ENCODE measurements at places on chromosomes 5 and 9.

DNA sequence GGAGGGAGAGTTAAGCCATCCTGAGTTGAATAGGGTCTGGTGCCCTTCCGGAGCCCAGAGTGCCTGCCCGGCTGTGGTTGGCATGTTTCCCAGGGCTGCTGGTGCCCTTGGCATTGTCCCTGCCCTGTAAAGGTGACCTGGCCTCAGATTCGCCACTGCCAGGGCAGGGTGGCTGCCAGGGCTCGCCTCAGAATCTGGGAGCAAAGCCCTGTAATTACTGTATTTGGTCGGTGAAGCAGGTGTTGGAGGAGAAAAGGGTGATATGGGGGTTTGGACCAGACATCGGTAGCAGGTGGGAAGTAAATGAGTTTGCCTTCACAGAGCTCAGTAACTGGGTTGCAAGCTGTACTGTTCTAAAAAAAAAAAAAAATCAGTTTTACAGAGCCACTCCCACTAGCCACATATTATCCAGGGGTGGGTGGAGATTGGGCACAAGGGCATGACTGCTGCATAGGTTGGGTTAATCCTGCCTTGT lies 47.6 kb downstream of the RGS3 start:
- DNase-seq = peak; percentile 73
- peaks cover 22% of the 10 kb centered on the region for H3K4me1 ChIP-seq
- H3K36me3 ChIP-seq = no peaks in the 10 kb centered on the region
- H3K27me3 ChIP-seq = no peaks in the 10 kb centered on the region
- H3K4me3 ChIP-seq = no peak overlapping the region
- no peak overlapping the region for H3K27ac ChIP-seq

DNA sequence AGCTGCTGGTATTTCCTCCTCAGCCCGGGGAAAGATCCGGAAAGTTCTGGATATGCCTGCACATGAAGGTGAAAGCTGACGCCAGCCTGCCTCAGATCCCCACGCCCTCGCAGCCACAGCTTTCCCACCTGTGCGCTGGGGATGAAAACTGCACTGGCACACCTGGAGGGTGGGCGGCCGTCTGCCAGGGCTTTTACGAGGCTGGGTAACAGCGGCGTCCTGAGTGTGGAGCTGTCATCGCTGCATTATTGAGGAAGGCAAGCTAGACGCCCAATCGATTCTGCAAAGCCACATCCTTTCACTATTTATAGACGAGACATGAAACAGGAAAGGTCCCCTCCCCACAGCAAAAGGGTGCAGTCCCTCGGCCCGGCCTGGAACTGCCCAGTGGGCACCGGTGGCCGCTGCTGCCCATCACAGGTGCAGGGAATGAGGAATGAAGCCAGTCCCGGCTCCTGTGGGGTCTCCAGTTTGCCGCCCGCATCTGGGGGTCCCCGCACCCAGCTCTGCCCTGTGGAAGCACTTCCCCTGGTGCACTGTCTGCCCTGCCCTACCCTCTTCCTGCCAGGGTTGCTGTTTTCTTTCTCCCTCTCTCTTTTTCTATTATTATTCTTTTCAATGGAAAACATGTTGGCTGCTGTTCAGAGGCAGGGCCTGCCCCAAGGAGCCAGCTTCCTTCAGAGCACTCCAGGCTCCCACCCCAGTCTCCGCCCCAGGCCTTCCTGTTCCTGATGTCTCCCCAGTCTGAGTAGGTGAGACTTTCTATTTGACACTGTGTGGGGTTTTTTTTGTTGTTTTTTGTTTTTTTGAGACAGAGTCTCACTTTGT lies 7.0 kb downstream of the NOTCH1 start:
- peaks cover 6% of the 10 kb centered on the region for H3K36me3 ChIP-seq
- no peak overlapping the region for H3K27ac ChIP-seq
- H3K4me3 ChIP-seq = no peak overlapping the region
- no peaks in the 10 kb centered on the region for H3K27me3 ChIP-seq
- no peak for DNase-seq

GRCh38 chr5:42520203-42520602 lies 97.0 kb downstream of the GHR start:
- no peaks in the 10 kb centered on the region for H3K4me1 ChIP-seq
- H3K27ac ChIP-seq = no peak overlapping the region
- no peak for DNase-seq
- no peak overlapping the region for H3K4me3 ChIP-seq

- H3K36me3 ChIP-seq = no peaks in the 10 kb centered on the region
- DNase-seq = no peak
- H3K4me3 ChIP-seq = no peak overlapping the region
- no peaks in the 10 kb centered on the region for H3K27me3 ChIP-seq
Observed at GRCh38 chr5:14983666-14984441, 112.3 kb upstream of the ANKH start.

DNA sequence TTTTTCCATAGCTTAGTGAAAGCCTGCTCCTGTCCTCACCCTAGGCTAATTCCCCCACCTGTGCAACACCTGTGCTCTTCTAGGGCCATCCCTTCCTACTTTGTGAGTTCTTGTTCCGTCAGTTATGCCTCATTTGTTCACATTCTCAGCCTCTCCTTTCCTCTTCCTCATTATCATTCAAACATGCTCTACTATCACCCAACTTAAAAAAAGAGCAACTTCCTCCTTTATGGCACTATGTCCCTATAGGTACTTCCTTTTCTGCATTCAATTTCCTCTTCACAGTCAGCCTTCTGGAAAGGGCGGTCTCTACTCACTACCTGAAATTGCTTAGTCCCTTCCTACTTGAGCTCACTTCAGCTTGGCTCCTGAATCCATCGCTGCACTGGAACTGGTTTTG lies 111.8 kb upstream of the LHFPL2 start:
- H3K27me3 ChIP-seq = no peaks in the 10 kb centered on the region
- H3K27ac ChIP-seq = no peak overlapping the region
- H3K36me3 ChIP-seq = no peaks in the 10 kb centered on the region
- H3K4me1 ChIP-seq = no peaks in the 10 kb centered on the region
- no peak for DNase-seq

- no peaks in the 10 kb centered on the region for H3K36me3 ChIP-seq
- DNase-seq = peak; percentile 6
- H3K27ac ChIP-seq = no peak overlapping the region
- H3K4me3 ChIP-seq = no peak overlapping the region
Observed at GRCh38 chr9:93824386-93825294, 130.5 kb downstream of the BARX1 start.

- H3K4me3 ChIP-seq = no peak overlapping the region
- H3K4me1 ChIP-seq = no peaks in the 10 kb centered on the region
- H3K27me3 ChIP-seq = no peaks in the 10 kb centered on the region
Observed at GRCh38 chr9:17246770-17247169, 111.9 kb downstream of the CNTLN start.

- H3K36me3 ChIP-seq = no peaks in the 10 kb centered on the region
- no peak overlapping the region for H3K4me3 ChIP-seq
- no peaks in the 10 kb centered on the region for H3K27me3 ChIP-seq
- no peak for DNase-seq
- no peak overlapping the region for H3K27ac ChIP-seq
- H3K4me1 ChIP-seq = no peaks in the 10 kb centered on the region
Observed at GRCh38 chr9:85268131-85268530, 473.6 kb downstream of the AGTPBP1 start.

- H3K36me3 ChIP-seq = no peaks in the 10 kb centered on the region
- no peak for DNase-seq
- peaks cover 3% of the 10 kb centered on the region for H3K4me1 ChIP-seq
- no peaks in the 10 kb centered on the region for H3K27me3 ChIP-seq
- no peak overlapping the region for H3K4me3 ChIP-seq
Observed at GRCh38 chr9:92522983-92523970, 12.5 kb downstream of the ECM2 start.

GRCh38 chr5:78594610-78595457 lies 53.7 kb downstream of the LHFPL2 start:
- no peaks in the 10 kb centered on the region for H3K27me3 ChIP-seq
- no peak for DNase-seq
- no peaks in the 10 kb centered on the region for H3K36me3 ChIP-seq
- H3K27ac ChIP-seq = peak overlapping the region; percentile 79

GRCh38 chr9:93963969-93964368 lies 8.8 kb upstream of the BARX1 start:
- peaks cover 26% of the 10 kb centered on the region for H3K27me3 ChIP-seq
- H3K36me3 ChIP-seq = no peaks in the 10 kb centered on the region
- H3K4me1 ChIP-seq = no peaks in the 10 kb centered on the region
- no peak overlapping the region for H3K4me3 ChIP-seq
- DNase-seq = no peak

- no peak for DNase-seq
- no peaks in the 10 kb centered on the region for H3K27me3 ChIP-seq
- no peak overlapping the region for H3K27ac ChIP-seq
- peaks cover 8% of the 10 kb centered on the region for H3K36me3 ChIP-seq
- no peak overlapping the region for H3K4me3 ChIP-seq
Observed at GRCh38 chr5:80784451-80784850, 129.7 kb upstream of the DHFR start.

DNA sequence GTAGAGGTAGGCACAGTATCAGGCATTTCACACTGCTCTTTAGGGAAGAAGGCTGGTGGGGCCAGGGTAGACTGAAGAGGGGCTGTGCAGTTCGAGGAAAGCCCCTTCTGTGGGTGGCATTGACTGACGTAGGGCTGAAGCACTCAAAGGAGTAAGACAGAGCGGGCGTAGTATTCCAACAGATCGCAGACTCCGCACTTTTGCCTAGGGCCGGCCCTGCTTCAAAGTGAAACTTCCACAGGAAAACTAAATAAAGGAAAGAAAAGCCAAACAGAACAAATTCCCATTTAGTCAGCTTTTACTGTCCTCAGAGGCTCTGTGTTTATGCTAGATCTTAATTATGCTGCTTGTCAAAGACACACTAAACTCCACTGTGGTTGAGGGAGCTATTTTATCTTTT lies 493.0 kb upstream of the WWC1 start:
- DNase-seq = no peak
- no peak overlapping the region for H3K4me3 ChIP-seq
- H3K27me3 ChIP-seq = no peaks in the 10 kb centered on the region
- H3K4me1 ChIP-seq = no peaks in the 10 kb centered on the region

DNA sequence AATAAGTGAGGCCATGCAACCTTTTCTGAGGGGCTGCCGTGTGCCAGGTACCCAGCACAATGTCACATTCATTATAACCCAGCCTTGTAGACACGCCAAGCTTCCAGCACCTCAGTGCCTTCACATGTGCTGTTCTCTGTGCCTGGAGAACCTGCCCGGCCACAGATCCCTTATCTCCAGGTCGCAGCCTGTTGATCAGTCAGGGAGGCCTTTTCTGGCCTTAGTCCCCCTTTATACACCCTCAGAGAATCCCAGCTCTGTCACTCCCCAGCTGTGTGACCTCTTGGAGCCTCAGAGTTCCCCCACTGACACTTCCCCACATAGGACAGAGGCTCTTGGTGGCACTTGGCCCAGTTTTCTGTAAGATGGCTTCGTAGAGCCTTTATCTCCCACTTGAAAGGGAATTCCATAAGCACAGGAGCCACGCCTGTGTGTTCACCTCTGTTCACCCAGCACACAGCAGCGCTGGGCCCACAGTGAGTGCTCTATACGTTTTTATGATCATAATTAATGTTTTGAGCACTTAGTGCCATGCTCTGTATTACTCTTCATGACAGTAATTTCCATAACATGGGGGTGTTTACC lies 38.7 kb downstream of the NEURL1B start:
- no peaks in the 10 kb centered on the region for H3K4me1 ChIP-seq
- H3K27me3 ChIP-seq = no peaks in the 10 kb centered on the region
- H3K36me3 ChIP-seq = no peaks in the 10 kb centered on the region
- H3K4me3 ChIP-seq = no peak overlapping the region

DNA sequence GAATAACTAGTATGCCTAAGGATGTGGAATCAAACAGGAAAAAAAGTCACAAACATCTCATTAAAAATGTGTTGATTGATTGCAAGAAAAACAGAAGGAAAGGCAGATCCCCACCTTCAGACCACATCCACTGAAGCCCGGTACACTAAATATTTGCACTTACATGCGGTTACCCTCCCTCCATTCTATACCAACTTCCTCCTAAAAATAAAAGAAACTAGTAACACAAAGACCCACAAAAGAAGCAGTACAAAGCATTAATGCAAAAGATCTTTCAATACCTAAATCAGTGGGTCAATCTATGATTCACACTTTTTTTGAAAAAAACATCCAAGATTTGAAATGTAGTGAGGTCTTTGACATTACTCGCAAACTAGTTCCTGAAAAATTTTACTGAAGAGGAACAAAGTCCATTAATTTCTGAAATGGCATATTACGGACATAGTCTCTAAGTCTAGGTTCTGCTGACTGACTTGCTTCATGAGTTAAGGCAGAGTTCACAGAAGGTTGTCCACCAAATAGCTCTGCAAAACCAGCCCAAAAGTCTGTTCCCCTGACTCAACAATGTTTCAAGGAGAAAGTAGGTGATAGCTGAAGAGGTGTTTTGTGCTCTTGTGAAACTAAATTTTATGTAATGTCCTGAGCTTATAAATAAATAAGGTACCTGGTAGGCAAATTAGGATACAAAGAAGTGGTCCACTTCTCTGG lies 100.7 kb downstream of the PAM start:
- DNase-seq = no peak
- H3K27ac ChIP-seq = peak overlapping the region; percentile 93
- peak overlapping the region; percentile 26 for H3K4me3 ChIP-seq
- H3K27me3 ChIP-seq = no peaks in the 10 kb centered on the region
- peaks cover 39% of the 10 kb centered on the region for H3K4me1 ChIP-seq
- H3K36me3 ChIP-seq = no peaks in the 10 kb centered on the region

DNA sequence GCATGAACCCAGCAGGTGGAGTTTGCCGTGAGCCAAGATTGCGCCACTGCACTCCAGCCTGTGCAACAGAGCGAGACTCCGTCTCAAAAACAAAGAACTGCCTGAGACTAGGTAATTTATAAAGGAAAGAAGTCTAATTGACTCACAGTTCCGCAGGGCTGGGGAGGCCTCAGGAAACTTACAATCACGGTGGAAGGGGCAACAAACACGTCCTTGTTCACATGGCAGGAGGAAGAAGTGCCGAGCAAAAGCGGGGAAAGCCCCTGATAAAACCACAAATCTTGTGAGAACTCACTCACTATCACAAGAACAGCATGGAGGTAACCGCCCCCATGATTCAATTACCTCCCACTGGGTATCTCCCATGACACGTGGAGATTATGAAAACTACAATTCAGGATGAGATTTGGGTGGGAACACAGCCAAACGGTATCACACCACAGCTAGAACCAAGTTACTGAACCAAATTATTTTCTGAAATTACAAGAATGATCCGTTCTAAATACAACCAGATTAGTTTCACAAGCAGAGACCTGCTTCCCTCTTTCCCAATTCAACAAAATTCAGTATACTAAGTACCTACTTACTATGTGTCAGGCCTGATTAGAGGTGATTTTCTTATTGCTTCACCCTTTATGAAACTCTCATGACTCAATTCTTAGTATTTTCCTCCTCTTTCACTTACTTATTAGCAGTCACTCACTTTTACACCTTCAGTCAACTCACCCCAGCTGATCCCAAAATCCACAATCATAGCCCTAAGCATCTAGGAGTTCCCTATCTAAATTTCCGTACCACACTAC lies 8.4 kb downstream of the UBTD2 start:
- no peak overlapping the region for H3K27ac ChIP-seq
- H3K4me3 ChIP-seq = no peak overlapping the region
- no peak for DNase-seq
